T-helper 1 cell (primary cell): ENCODE measurements at places on chromosomes 12 and 14.

DNA sequence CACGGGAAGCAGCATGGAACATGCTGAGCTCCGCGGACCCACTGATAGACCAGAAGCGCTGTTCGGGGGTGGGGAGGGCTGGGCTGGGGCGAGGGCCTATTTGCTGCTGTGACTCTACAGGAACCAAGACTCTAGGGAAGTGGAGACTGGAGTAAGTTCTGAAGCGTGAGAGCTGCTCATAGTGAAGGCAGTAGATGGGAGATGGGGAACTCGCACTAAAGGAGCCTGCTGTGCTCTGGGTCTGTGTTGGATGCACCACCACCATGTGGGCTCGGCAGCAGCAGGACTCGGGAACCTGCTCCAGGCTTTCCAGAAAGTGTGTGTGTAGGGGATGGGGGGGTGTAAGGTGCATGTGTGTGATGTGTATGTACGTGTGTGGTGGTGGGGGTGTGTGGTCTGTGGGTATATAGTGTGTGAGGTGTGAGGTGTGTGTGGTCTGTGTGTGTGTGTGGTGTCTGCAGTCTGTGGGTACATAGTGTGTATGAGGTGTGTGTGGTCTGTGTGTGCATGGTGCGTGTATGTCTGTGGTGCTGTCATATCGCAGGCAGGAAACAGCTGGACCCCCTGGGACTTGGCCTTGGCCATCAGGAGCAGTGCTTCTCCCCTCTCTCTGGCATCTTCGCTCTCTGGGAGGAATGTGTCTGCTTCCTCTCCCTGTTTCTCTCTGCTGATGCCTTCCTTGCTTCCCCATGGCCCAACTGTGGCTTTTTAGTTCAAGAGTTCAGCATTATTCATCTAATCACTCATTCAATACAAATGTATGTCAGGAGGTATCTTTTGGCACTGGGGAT, 378.9 kb downstream of the FUT8 start:
- DNase-seq, result peak; percentile 14

GRCh38 chr12:129827866-129828384, 75.9 kb downstream of the TMEM132D start:
- DNase-seq, result no peak

DNA sequence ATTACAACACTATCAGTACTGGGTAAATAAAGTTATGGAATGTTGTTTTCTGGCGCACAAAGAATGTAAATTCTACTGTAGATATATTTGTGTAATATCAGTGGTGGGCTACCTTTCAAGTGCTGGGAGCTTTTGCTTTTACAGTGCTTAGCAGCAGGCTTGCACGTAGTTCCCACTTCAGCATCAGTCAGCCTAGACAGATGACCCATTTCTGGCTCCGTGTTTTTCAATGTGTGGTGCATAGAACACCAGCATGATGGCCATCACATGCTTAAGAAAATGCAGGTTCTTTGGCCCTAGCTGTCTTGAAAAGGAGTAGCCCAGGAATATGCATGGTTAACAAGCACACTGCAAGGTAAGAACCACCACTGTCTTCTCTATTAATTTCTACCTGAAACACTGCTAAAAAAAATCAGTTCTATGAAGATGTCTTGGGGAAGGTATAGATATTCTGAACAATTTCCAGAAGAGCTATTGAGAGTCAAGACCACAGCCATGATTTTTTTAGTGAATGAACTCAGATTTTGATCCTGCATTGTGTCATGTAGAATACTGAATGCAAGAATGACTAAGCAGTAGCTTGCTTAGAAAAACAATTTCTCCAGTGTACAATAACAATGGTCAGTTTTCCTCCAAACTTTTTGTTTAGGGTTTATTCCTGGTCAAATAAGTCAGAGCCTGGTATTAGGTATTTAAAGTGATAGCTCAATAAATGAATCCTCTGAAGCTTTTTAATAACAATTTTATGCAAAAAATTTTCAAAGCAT, 195.7 kb downstream of the AKAP6 start:
- no peak for DNase-seq

DNA sequence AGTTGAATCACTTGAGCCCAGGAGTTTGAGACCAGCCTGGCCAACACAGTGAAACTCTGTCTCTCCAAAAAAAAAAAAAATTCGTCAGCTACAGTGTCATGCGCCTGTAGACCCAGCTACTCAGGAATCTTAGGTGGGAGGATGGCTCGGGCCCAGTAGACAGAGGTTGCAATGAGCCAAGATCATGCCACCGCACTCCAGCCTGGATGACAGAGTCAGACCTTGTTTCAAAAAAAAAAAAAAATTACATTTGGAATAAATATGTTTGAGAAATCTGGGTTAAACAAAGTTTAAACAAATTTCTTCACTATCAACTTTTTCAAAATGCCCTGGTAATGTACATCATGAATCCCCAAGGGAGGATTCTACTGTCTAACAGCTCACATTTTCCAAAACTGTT, 187.0 kb upstream of the RASSF8 start:
- no peak for DNase-seq

- no peak for DNase-seq
Measured at GRCh38 chr12:126582231-126582630, 1517.0 kb downstream of the AACS start.

DNA sequence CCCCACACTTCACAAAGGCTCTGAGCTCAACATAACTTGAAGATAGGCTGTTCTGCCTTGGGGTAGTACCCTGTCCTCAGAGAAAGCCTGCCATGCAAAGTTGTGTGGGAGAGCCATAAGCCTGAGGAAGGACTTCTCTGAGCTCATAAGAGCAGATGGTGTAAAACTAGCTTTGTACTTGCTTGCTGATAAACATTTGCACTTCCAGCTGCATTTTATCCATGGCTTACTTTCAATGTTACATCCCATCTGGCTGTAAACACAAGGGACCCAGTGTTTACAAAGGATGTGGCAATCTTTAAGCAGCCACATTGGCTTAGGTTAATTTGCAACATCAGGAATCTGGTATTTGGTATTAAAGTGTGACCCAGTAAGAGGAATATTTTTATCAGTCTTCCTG, 258.1 kb downstream of the IPO8 start:
- no peak for DNase-seq

DNA sequence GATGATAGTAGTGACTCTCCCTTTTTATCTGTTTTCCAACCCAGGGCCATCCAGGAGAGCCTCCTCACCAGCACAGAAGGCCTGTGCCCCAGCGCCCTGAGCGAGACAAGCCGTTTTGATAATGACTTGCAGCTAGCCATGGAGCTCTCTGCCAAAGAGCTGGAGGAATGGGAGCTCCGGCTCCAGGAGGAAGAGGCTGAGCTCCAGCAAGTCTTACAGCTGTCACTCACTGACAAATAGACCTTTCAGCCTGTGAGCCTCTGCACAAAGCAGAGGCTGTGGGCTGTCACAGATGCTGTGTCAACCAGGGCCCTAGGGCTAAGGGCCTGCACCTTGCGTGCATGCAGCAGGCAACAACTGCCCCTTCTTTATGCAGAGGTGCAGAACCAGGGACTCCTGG, 11.0 kb downstream of the C12orf76 start:
- no peak for DNase-seq

DNA sequence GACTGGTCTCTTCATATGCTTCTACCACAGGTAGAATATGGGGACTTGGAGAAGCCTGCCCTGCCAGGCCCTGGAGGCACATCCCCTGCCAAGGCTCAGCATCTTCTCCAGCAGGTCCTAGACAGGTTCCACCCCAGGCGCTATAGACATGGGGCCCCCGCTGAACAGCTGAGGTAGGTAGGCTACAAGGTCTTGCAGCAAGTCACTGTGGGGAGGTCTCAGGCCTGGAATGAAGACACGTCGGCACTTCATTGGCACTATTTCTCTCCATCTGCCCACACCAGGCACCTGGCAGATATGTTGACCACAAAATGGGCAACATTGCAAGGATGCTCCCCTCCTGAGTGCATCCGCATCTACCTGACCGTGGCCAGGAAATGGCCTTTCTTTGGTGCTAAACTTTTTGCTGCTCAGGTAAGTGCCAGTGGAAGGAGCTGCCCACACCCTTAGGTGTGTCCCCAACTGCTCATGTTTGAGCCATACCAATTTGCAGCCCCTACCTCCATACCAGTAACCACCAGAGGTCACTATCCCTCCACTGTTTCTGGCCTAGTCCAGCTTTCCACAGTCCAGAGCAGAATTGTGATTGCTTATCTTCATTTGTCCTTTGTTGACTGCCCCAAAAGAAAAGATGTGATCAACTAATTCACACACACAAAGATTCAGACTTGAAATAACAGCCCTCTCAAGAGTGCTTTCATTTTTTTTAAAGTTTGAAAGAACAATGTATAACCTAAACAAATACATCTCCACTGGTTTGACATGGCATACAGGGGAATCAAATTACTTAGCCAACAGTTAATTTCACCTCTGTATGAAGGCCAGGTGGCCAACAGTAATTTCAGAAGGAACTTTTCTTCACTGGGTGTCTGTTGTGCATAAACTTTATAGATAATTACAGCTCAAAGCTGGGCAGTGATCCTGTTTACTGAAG, 16.1 kb downstream of the PIGH start:
- no peak for DNase-seq

GRCh38 chr12:26239122-26239851, 43.9 kb downstream of the SSPN start:
- DNase-seq, result no peak

GRCh38 chr12:104473374-104473983, 16.7 kb downstream of the CHST11 start:
- no peak for DNase-seq

GRCh38 chr12:102215992-102216691, 18.5 kb upstream of the PMCH start:
- no peak for DNase-seq

DNA sequence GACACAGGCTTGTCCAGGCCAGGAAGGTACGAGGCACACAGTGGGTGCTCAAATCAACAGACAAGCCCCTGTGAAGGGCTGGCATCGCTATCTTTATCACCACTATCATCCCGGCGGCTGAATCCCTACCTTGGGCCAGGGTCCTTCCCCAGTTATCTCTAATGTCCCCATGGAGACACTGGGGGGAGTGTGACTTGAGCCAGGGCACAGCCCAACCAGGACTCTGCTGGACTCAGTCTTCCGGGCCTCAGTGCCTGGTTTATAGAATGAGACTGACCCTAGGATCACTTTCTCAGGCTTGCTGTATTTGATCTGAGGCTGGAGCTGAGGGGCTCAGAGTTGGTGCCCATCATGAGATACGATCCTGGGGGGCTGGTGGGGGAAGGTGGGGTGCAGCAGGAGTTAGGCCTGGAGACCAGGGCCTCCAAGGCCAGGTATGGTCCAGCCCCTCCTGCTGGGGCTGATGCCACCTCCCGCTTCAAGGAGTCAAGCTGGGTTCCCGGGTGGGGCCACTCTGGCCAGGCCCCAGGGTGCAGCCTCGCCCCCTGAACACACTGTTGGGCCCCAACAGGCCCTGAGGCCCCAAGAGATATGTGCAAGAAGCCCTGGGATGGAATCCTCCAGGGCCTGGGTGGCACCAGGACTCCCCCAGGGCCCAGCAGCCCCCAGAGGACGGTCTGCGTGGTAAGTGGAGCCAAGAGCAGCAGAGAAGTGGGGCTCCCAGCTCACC, 11.8 kb downstream of the BEGAIN start:
- DNase-seq, result no peak

DNA sequence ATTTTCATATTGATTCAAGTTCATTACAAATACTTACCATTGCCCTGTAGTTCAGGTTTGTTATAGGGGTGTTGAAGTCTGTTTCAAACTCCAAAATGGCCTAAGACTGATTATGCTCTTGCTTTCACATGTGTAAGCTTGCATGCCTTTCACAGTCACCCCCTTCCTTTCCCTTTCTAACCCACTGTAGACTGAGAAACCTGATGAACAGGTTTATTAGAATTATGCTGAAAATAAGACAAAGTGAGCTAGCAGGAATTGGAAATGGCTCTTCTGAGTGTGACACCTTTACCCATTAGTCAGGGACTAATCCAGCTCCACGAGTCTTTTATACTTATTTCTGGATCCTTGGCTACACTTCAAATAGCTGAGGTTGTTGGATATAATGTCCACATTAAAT, 38.9 kb downstream of the FBXO33 start:
- no peak for DNase-seq

GRCh38 chr12:120630104-120630892, 10.1 kb upstream of the CABP1 start:
- no peak for DNase-seq

DNA sequence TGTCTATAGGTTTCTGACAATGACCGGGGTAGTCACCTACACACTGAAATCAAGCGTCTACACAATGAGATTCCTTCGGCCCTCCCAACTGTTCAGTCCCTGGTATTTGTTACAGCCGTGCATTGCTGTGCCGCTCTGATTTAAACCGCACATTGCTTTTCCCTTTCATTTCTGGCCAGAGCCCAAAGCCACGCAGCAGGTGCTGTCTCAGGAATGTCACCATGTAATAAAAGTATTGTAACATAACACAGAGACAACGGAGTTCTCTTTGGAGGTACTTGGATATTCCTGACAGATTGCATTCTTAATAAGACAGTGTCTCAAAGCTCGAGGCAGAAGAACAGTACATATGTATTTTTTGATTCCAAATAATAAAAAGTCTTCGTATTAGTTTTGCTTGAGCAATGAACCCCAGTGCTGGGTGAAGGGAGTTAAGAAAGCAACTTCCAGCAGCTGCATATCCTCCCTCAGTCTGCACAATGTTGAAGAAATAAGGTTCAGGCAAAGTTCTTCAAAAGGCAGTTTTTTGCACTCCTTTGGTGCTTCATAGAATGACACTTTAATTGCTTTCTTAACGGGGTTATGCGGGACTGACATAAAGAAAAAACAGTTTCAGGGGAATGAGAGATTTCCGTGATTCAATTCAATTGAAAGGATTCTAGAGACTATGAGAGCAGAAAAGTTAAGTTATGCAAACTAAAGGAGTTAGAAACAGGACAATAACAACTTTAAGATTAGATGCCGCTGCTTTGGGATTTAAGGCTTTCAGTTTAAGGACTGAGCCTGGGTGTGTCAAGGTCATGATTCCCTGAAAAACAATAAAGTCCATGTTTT, 288.7 kb upstream of the FLRT2 start:
- no peak for DNase-seq

- no peak for DNase-seq
Measured at GRCh38 chr14:65413739-65414045, 1.2 kb downstream of the FUT8 start.

DNA sequence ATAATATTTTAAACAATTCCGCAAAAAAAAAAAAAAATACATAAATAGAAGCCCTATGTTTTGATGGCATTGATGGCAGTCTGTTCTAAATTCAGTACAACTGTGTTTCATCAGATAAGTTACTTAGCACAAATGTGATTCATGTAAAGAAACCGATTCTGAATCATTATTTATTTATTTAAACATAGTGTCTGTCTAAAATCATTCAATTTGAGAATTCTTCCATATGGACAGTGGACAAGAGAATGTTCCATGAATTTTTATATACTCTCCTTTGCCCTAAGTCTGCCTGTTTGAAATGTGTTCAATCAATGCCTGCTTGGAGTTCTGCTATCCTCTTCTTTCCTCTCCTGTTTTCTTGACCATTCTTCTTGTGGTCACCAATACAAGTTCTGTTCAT, 126.5 kb downstream of the PDE3A start:
- DNase-seq, result no peak

- no peak for DNase-seq
Measured at GRCh38 chr12:4449851-4450221, 4.2 kb upstream of the FGF6 start.

DNA sequence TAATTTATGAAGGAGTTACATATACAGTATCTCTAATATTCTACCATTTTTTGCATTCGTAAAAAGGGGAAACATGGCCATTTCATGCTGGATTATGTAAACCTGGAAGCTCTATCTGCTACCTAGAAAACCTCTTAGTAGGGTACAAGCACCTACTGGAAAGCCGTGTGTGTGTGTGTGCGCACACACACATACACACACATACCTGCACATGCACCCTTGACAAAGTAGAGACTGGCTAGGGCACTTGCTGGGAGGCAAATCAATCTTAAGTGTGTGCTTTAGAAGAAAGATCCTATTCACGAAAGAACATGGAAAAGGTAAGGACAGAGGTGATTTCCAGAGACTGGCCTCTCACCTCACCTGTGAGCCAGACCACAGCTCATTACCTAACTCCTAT, 190.8 kb downstream of the SLC5A8 start:
- DNase-seq, result no peak
